ENCODE measurements at places on chromosomes 1 and 21.
A peak's percentile ranks its signal among the peaks of the same experiment; 100 is the strongest.

GRCh38 chr1:211557894-211558625, 20.9 kb downstream of the SLC30A1 start:
- DNase-seq, result no peak

DNA sequence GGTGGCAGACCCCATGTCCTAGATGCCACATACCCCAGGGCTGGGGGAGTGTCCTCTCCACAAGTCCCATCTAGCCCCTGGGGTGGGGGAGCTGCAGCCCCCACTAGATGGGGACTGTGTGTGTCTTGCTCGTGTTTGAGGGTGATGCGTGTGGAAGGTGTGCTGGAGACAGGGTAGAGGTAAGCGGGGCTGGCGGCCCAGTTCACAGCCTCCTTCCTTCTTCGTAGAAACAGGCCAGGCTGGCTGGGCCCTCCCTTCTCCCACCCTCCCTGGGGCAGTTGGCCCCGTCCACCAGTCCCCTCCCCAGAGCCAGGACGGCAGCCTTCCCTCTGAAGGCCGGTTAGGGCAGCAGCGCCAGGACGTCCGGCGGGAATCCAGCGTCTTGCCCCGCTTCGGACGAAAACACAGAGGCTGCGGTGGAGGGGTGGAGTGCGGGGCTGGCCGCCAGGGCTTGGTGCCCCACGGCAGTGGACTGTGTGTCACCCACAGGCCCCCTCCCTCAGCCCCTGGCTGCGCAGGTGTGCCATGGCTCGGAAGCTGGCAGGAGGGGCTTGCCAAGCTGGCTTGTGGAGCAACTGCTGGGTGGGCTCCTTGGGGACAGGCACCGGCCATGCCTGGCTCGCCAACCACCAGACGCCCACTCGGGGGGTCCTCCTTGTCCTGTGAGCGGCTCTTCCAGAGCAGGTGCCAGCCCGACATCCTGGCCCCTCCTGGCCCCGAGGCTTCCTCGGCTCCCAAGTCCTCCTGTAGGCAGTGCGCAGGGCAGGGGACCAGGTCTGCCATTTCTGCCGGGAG, 3.6 kb downstream of the PRDM16 start:
- DNase-seq, result no peak

DNA sequence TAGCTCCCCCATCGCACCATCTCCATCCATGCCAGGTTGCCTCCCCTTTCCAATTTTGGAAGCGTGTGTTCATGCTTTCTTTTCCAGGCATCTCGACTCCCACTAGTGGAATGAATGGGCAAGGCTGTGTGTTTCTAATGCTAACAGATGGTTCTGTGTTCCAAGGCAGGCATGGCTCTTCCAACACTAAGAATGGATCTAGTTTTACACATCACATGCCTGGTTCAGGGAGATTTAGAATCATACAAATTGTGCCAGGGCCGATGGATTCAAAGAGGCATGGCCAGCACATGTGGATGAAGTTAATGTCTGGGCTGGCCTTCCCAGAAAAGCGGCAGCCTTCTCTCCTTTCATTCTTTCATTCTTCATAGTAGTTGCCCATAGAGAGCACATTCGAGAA, 438.7 kb downstream of the PRDM2 start:
- no peak for DNase-seq

DNA sequence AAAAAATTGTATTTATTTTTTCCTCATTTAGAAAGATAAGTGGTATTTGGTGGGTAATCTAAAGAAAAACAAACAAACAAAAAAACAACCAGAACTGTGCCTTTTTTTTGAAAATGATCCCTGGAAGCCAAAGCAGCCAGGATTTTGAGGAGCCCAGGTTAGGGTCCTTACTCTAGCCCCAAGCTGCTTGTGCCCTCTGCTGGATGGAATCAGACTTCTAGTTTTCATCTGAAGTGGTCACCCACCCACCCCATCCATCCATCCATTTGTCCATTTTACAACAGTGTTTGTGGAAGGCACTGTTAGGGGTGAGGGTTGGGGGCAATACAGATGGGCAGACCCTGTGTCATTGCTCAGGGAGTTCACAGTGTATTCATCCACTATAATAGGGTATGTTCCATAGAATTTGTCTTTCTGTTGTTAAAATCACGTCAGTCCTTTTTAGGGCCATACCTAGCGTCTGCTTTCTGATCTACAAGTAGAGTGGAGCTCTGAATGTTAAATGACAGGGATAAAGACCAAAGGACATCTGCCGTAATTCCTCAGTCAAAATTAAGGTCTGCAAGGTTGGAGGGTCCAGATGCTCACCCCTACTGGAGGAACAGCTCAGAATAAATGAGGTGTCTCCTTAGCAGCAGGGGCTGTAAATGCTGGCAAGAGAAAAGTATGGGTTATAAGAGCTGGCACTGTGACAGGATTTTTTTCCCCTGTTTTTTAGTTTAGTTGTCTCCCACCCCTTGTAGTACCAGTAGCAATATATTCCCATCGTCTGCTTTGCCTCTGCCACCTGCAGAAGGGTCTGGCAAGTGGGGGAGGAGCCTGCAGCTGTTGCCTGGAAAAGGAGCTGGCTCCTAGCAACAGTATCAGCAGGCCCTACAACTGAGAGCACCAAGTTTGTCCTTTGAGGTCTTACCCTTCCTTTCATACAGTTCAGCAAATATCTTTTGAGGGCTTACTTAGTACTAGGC, 3.2 kb downstream of the LRRC42 start:
- DNase-seq, result no peak

- DNase-seq, result no peak
Measured at GRCh38 chr1:10204003-10204642, 6.2 kb upstream of the KIF1B start.

DNA sequence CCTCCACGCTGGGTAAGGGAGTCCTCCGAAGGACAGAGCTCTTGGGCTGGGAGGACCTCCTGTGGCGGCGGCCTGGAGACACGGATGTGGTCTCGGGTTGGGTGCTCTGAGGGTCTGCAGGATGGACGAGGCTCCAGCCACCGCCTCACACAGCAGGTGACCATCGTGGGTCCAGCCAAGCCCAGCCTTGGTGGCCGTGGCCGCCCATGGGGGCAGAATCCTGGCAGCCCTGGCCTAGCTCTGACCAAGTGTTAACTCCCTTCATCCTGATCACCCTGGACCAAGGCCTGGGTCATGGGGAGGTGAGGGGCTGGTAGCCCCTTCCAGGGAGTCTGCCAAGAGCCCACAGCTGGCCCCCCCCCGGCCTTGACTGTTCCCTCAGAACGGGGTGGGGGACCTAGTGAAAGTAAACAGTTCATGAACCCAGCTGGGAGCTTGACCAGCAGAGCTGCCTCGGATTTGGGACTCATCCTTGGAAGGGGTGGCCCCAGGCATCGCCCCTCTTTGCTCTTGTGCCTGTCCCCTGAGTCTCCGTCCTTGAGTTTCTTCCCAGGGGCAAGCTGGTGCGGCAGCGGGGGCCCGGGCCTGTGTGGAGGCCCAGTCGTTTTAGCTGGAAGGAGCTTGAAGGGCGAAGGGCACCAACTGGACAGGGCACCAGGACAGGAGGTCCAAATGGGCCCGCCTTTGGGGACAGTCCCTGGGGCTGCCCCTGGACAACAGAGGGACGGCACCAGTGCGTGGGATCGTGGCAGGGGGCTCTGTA, 17.8 kb downstream of the ARHGEF16 start:
- no peak for DNase-seq

GRCh38 chr1:171738911-171739310, 3.0 kb downstream of the VAMP4 start:
- DNase-seq, result no peak

- no peak for DNase-seq
Measured at GRCh38 chr1:10714337-10715114, 81.9 kb downstream of the CASZ1 start.

DNA sequence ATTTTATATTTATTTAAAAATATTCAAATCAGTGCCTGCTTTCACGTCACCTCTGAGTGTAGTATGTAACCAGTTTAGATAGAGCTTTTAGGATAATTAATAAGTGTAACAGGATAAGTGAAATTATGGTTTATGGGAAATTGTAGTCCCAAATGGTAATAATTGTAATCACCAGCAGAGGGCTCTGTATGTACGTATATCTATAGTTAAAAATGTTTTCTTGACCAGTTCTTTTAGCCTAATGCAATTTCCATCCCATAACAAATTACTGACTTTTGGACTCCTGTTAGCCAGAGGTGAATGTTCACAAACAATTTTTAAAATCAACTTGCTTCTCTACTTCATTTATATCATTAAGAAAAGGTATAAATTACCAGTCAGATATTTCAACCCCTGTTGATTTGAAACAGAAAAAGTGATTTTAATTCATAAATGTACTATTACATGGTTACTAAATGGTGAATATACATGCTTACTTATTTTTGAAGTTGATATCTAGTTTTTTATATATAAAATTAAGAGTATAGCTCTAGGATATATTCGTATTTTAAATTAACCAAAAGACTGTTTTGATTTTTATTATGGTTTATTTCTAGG, 25.3 kb downstream of the SLC30A7 start:
- no peak for DNase-seq

DNA sequence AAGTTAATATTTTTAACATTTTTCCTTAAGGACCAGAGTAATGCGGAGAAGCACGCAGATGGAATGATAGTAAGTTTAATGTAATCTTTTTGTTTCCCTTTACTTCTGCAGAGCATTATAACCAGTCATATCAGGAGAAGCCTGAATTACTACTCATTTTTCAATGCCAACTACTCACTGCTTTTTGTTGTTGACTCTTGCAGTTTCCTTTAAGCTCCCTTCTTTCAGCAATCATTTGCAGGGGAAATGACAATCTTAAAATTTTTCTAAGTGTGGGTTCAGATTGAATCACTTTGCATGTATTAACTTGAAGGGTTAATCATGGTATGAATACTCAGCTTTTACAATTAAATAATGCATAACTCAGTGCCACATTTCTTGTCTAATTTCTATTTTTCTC, 122.2 kb downstream of the NRDC start:
- no peak for DNase-seq

- no peak for DNase-seq
Measured at GRCh38 chr1:39951926-39952325, 3.0 kb upstream of the MFSD2A start.

DNA sequence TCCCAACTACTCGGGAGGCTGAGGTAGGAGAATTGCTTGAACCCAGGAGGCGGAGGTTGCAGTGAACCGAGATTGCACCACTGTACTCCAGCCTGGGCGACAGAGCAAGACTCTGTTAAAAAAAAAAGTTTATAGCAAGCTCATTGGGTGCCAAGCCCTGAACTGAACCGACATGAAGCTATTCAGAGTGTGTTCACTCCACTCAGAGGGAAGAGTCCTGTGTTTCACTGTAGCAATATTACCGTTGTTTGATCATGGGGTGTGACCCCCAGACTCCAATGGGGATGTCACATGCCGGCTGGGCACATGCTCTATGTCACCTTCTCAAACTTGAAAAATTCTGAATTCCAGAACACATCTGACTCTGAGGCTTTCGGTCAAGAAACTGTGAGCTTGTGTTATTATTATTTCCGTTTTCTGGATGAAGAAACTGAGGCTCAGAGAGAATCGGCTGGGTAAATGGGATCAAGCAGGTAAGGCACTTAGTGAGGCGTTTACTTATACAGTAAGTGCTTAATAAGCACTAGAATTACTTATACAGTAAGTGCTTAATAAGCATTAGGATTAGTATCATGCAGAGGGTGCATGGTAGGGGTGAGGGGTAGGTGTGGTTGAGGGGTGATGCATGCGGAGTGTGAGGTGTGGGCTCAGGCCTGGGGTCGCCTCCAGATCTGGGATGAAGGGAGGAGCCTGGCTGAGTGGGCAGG, 36.2 kb downstream of the HSPG2 start:
- DNase-seq, result no peak

GRCh38 chr21:43790010-43790524, 690 bp downstream of the RRP1 start:
- DNase-seq, result no peak

DNA sequence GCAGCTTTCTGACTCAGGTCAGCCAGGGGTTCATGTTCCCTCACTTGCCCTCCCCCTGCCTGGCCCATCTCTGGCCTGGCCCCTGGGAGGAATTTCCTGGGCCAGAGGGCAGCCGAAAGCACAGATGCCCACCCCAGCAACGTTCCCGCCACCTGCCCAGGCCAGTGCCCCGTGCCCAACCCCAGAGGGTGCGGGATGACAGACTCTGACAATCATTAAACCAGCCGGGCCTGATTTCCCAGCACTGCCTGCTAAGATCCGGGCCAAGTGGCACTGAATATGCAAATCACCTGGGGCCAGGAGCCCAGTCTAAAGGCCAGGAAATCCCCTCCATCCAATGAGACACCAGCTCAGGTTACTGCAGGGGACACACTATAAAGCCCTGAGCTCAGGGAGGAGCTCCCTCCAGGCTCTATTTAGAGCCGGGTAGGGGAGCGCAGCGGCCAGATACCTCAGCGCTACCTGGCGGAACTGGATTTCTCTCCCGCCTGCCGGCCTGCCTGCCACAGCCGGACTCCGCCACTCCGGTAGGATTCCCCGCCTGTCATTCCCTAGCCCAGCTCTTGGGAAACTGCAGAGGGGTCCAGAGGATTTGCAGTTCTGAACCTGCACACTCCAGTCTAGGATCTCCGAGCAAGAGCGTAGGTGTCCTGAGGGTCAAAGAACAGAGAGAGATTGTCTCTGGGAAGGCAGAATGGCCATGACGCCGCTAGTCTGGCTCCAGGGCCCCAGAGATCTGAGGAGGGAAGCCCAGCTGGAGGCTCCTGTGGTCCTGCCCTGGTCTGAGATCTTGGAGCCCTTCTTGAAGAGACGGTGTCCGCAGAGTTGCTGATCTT, at the start of gene ELF3:
TSS of gene ELF3 (plus strand) at position 408 of the 836 bp plus-strand sequence. CDS start 550 bp downstream, outside the sequence.
- DNase-seq, result peak; percentile 76

GRCh38 chr1:1109743-1110142, 6.1 kb downstream of the C1orf159 start:
- DNase-seq, result no peak
